ENCODE measurements at places on chromosomes 2 and 18.

GRCh38 chr2:221343524-221343923 is 228.6 kb downstream of the EPHA4 start:
- no peak overlapping the region for H3K4me3 ChIP-seq
- H3K27ac ChIP-seq: no peak overlapping the region
- DNase-seq: no peak
- no peaks in the 10 kb centered on the region for H3K4me1 ChIP-seq
- no peaks in the 10 kb centered on the region for H3K36me3 ChIP-seq

- no peak overlapping the region for H3K4me3 ChIP-seq
- no peak overlapping the region for H3K27ac ChIP-seq
- no peaks in the 10 kb centered on the region for H3K36me3 ChIP-seq
- no peaks in the 10 kb centered on the region for H3K4me1 ChIP-seq
- no peak for DNase-seq
- H3K27me3 ChIP-seq: no peaks in the 10 kb centered on the region
These were observed 221.6 kb downstream of the NR4A2 start for GRCh38 chr2:156110890-156111289.

DNA sequence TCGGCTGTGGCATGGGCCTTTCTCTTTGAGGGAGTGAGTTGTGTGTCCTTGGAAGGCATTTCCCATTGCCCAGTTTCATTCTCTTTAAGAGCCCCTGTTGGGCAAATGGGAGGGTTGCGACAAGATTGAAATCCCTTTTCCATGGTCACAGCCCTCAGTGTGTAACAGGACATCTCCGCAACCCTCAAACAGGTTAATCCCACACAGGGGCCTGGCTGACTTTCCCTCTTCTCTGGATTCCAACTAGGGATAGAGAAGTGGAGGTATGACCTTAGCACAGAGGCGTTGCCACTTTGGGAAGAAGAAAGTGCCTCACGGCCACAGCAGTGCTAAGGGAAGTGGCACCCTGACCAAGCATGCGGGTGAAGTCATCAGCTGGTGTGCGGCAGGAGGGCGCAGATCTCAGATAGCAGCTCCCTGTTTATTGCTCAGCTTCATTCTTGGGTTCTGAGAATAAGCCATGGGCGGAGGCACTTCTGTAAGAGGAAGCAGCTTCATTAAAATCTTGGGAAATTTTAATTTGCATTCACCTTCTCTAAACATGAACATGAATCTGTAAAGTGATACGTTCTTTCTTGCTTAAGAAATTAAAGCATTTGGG is 256.5 kb downstream of the GBX2 start:
- H3K4me3 ChIP-seq: no peak overlapping the region
- H3K27me3 ChIP-seq: no peaks in the 10 kb centered on the region
- H3K4me1 ChIP-seq: no peaks in the 10 kb centered on the region
- peaks cover 36% of the 10 kb centered on the region for H3K36me3 ChIP-seq
- DNase-seq: no peak

DNA sequence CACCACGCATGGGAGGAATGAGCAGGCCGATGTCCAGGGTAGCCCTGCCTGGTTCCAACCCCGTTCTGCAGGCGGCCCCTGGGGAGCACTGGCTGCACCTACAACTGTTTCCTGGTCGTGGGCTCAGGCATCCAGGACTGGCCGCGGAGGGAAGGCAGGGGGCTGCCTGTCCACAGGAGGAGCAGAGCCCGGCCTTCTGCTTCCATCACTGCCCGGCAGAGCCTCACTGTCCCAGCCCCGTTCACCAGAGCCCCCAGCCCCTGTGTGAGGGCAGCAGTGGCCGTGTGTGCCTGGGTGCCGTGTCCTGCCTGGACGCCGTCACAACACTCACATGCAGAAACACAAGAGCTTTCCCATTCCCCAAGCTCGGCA is 56.2 kb downstream of the KCNG2 start:
- no peaks in the 10 kb centered on the region for H3K36me3 ChIP-seq
- no peak overlapping the region for H3K4me3 ChIP-seq
- DNase-seq: no peak
- H3K27me3 ChIP-seq: peaks cover 24% of the 10 kb centered on the region

- no peaks in the 10 kb centered on the region for H3K4me1 ChIP-seq
- no peak overlapping the region for H3K4me3 ChIP-seq
- no peak overlapping the region for H3K27ac ChIP-seq
- no peak for DNase-seq
These were observed 79.7 kb downstream of the STRN start for GRCh38 chr2:36886664-36887063.

DNA sequence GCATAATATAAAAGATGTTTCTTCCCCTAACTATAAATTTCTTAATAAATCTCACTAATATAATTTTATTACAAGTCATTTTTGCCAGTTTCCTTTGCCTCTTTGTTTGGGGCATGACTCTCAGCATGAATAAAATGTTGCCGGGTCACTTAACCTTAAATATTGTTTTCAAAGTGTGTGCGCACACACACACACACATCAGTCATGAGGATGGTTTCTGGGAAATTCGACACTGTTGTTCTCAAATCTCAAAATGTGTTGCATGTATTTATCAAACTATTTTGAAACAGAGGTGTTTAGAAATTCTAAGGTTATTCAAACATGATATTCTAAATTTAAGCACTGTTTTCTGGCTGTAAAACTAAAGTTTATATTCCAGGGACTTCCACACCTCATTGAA is 31.5 kb downstream of the FAP start:
- no peaks in the 10 kb centered on the region for H3K27me3 ChIP-seq
- H3K4me1 ChIP-seq: no peaks in the 10 kb centered on the region
- no peak for DNase-seq
- H3K36me3 ChIP-seq: no peaks in the 10 kb centered on the region
- no peak overlapping the region for H3K4me3 ChIP-seq
- H3K27ac ChIP-seq: no peak overlapping the region

DNA sequence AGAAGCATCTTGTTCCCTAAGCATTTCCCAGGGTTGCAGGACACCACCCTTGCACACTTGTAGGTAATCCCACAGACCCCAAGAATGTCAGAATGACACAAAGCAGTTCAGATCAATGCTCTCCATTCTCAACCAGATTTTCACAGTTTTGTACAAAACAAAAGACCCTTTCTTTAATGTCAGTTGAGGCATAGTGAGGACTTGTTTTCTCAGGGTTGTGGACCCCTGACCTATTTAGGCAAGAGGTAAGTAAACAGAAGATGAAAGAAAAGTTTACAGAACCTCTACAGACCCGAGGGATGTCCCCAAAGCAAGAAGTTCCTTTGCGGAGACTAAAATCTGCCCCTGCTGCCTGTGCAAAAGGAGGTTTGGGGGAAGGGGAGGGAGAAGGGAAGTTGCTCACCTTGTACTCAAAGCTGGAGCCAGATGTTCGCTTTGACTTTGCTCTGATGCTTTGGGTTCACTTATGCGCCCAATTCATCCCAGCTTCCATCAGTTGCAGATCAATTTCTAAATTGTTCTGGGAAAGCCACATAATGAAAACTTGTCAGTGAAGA is 635.4 kb downstream of the EPHA4 start:
- no peak overlapping the region for H3K4me3 ChIP-seq
- no peak for DNase-seq
- no peaks in the 10 kb centered on the region for H3K36me3 ChIP-seq
- H3K27me3 ChIP-seq: no peaks in the 10 kb centered on the region
- no peaks in the 10 kb centered on the region for H3K4me1 ChIP-seq
- H3K27ac ChIP-seq: no peak overlapping the region

GRCh38 chr2:65053199-65053598 is 3.0 kb upstream of the CEP68 start:
- no peak overlapping the region for H3K27ac ChIP-seq
- H3K27me3 ChIP-seq: no peaks in the 10 kb centered on the region
- no peak overlapping the region for H3K4me3 ChIP-seq
- DNase-seq: no peak

DNA sequence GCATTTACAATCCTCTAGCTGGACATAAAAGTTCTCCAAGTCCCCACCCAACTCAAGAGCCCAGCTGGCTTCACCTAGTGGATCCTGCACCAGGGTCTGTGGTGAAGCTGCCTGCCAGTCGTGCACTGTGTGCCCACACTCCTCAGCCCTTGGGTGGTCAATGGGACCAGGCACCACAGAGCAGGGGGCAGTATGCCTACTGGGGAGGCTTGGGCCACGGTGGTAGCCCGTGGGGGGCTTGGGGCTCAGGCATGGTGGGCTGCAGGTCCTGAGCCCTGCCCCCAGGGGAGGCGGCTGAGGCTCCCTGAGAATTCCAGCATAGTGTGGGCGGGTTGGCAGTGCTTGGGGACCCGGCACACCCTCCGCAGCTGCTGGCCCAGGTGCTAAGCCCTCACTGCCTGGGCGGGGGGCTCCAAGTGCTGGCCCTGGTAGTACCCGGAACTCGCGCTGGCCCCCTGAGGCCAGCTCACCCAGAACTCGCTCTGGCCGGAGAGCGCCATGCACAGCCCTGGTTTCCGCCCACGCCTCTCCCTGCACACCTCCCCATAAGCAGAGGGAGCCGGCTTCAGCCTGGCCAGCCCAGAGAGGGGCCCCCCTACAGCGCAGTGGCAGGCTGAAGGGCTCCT is 1473.4 kb downstream of the SUCLG1 start:
- no peak overlapping the region for H3K4me3 ChIP-seq
- DNase-seq: peak; percentile 59

GRCh38 chr2:172375251-172375650 is 52.1 kb upstream of the ITGA6 start:
- no peaks in the 10 kb centered on the region for H3K27me3 ChIP-seq
- H3K4me3 ChIP-seq: no peak overlapping the region
- no peak for DNase-seq
- no peaks in the 10 kb centered on the region for H3K36me3 ChIP-seq
- H3K27ac ChIP-seq: no peak overlapping the region

DNA sequence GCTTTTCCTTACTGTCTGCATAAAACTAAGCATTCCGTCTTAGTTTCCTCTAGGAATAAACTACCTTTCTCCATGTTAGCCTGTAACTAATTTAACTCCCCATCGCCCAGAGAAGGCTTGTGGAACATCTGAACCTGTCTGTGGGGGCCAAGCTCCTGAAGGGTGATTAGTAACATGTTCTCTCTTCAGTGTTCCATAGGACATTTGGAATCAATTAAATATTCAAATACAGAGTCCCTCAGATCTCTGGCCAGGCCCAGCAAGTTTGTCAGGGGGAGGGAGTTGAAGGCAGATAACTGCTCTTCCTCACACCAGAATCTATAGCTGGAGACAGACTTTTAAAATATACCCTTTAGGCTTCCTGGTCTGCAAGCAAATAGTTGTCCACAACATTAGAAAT is 8.8 kb downstream of the RDH14 start:
- no peak overlapping the region for H3K27ac ChIP-seq
- H3K4me3 ChIP-seq: no peak overlapping the region
- no peak for DNase-seq
- H3K27me3 ChIP-seq: no peaks in the 10 kb centered on the region

All from tibial artery (tissue), 4 donors.